ENCODE measurements at places on chromosomes 13 and 19. TPM values are rescaled to one million over a fixed set of nuclear protein-coding genes. Genes with fewer than 3 reads are reported as not detected.

GRCh38 chr13:105509981-105510762 lies 1025.3 kb downstream of the EFNB2 start:
- H3K4me3 ChIP-seq, result no peak overlapping the region
- no peaks in the 10 kb centered on the region for H3K4me1 ChIP-seq
- H3K27ac ChIP-seq, result no peak overlapping the region
- H3K27me3 ChIP-seq, result no peaks in the 10 kb centered on the region
- peak; percentile 6 for DNase-seq

GRCh38 chr19:3250675-3251074 lies 26.2 kb downstream of the CELF5 start:
- DNase-seq, result no peak
- H3K27me3 ChIP-seq, result no peaks in the 10 kb centered on the region
- H3K4me3 ChIP-seq, result no peak overlapping the region
- H3K36me3 ChIP-seq, result peaks cover 34% of the 10 kb centered on the region
- no peaks in the 10 kb centered on the region for H3K4me1 ChIP-seq
- no peak overlapping the region for H3K27ac ChIP-seq

- no peak for DNase-seq
- peaks cover 96% of the 10 kb centered on the region for H3K36me3 ChIP-seq
Measured at GRCh38 chr19:726993-727956, 18.5 kb downstream of the PALM start.

DNA sequence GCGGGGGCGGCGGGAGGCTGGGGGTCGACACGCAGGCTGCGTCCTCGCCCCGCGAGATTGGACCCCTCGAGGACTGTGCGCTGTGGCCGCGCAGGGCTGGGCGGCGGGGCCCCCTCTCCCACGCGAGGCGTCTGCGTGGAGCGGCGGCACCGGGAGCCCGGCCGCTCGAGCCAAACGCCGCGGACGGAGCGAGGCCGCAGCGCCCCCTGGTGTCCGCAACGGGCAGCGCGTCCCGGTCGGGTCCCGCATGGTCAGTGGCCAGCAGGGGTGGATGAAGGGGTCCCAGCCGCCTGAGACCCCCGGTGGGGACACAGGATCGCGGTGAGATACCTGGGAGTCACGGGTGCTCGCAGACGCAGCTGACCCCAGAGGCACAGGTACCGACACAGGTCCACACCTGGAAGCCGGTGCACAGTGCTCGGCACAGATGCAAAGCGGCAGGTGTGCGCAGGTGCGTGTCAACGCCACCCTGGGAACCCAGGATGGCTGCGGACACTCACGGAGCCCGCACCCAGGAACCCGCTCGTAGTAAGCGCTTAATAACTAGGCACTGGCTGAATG lies 2.1 kb upstream of the CIRBP start:
- no peaks in the 10 kb centered on the region for H3K27me3 ChIP-seq
- peaks cover 90% of the 10 kb centered on the region for H3K4me1 ChIP-seq
- peak overlapping the region; percentile 15 for H3K27ac ChIP-seq
- DNase-seq, result no peak

KCTD12 gene
- 111 TPM for polyA plus RNA-seq

- DNase-seq, result no peak
- H3K36me3 ChIP-seq, result peaks cover 5% of the 10 kb centered on the region
- H3K4me3 ChIP-seq, result no peak overlapping the region
- H3K27me3 ChIP-seq, result no peaks in the 10 kb centered on the region
- H3K4me1 ChIP-seq, result peaks cover 3% of the 10 kb centered on the region
- H3K27ac ChIP-seq, result no peak overlapping the region
Measured at GRCh38 chr13:112719556-112719955, 29.7 kb downstream of the ATP11A start.

GRCh38 chr13:104422668-104423067 lies 1356.5 kb upstream of the SLC10A2 start:
- DNase-seq, result no peak
- H3K36me3 ChIP-seq, result no peaks in the 10 kb centered on the region
- no peak overlapping the region for H3K27ac ChIP-seq
- H3K4me3 ChIP-seq, result no peak overlapping the region
- H3K4me1 ChIP-seq, result no peaks in the 10 kb centered on the region

ZNF569 gene
- polyA plus RNA-seq, result 13.3 TPM

GRCh38 chr19:10899151-10899653 lies 27.8 kb downstream of the CARM1 start:
- H3K36me3 ChIP-seq, result peaks cover 19% of the 10 kb centered on the region
- H3K4me3 ChIP-seq, result no peak overlapping the region
- no peak for DNase-seq
- H3K27ac ChIP-seq, result no peak overlapping the region
- H3K4me1 ChIP-seq, result peaks cover 49% of the 10 kb centered on the region

GRCh38 chr19:1253514-1254080 lies 5.2 kb downstream of the MIDN start:
- peak overlapping the region; percentile 24 for H3K4me3 ChIP-seq
- peaks cover 74% of the 10 kb centered on the region for H3K4me1 ChIP-seq
- no peak for DNase-seq
- peak overlapping the region; percentile 91 for H3K27ac ChIP-seq
- peaks cover 80% of the 10 kb centered on the region for H3K36me3 ChIP-seq
- no peaks in the 10 kb centered on the region for H3K27me3 ChIP-seq

DNA sequence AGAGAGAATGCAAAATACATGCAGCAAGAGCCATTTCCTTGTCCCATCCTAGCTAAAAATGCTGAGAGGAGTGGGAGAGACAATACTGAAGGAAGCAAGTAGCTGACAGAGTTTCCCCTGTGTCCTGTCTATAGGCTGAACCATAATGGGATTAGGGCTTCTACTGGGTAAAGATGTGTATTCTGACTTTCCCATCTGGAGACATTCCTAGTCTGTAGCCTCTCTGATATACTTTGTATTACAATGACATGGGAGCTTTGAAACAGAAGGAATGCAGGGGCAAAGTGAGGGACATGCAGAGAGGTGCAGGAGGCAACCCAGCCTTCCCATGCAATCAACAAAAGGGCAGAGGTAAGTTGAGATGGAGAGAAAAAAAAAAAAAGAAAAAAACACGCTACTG lies 10.5 kb upstream of the GPC6 start:
- no peaks in the 10 kb centered on the region for H3K36me3 ChIP-seq
- H3K4me1 ChIP-seq, result no peaks in the 10 kb centered on the region
- no peak for DNase-seq
- H3K27ac ChIP-seq, result no peak overlapping the region
- no peak overlapping the region for H3K4me3 ChIP-seq

- H3K36me3 ChIP-seq, result peaks cover 77% of the 10 kb centered on the region
- H3K4me1 ChIP-seq, result peaks cover 73% of the 10 kb centered on the region
- no peak for DNase-seq
- H3K4me3 ChIP-seq, result no peak overlapping the region
- peak overlapping the region; percentile 29 for H3K27ac ChIP-seq
Measured at GRCh38 chr19:4060621-4061177, 6.0 kb downstream of the ZBTB7A start.

DNA sequence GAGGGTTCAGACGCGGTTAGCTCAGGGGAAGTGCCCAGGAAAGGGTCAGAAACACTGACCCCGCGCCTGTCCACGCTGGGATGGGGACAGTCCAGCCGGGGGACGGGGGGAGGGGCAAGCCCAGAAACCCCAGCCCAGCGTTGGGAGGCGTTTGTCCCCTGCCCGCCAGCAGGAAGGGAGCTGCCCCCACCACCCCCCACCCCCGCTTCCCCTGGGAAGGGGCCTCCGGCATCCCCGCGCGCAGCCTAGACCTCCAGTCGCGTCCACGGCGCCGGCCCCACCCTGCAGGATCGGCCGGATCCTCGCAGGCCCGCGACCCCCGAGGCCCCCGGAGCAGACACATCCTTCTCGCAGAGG lies 277 bp downstream of the GIPC1 start:
- no peaks in the 10 kb centered on the region for H3K27me3 ChIP-seq
- H3K4me3 ChIP-seq, result peak overlapping the region; percentile 77
- peaks cover 26% of the 10 kb centered on the region for H3K36me3 ChIP-seq
- H3K27ac ChIP-seq, result peak overlapping the region; percentile 47

DNA sequence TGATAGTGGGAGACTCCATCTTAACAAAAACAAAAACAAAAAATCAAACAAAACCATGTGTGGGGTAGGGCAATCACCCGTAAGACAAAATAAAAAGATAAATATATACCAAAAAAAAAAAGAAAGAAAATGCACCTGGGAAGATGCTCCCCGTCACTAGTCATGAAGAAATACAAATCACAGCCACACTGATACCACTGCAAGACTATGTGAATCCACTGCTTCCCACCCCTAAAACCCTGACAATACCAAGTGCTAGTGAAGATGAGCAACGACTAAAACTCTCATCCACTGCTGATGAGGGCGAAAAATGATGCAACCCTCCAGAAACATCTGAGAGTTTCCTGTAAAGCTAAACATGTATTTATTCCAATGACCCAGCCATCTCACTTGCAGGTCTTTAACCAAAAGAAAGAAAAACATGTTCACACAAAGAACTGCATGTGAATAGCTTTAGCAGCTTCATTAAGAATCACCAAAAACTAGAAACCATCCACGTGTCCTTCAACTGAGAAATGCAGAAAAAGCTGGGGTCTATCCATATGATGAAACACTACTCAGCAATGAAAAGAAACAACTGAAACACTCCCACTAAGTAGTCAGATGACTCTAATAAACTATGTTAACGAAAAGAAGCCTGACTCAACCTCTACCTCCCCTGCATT lies 31.7 kb downstream of the BRD4 start:
- H3K4me1 ChIP-seq, result peaks cover 45% of the 10 kb centered on the region
- H3K27me3 ChIP-seq, result no peaks in the 10 kb centered on the region
- H3K36me3 ChIP-seq, result peaks cover 3% of the 10 kb centered on the region

Measured in spinal cord (tissue), 10 donors.